Smooth muscle cell of trachea (primary cell): ENCODE measurements at places on chromosomes 2 and 18. TPM values are rescaled to one million over a fixed set of nuclear protein-coding genes. Genes with fewer than 3 reads are reported as not detected.

The ITGB1BP1 gene
- 55.9 and 62.1 TPM in 2 replicates for total RNA-seq

The CCDC102B gene
- total RNA-seq, result 18.2 and 51.8 TPM in 2 replicates

The FLACC1 gene
- total RNA-seq, result 1.3 and 2.0 TPM in 2 replicates

The GPR75 gene
- 1.3 and 1.5 TPM in 2 replicates for total RNA-seq

The ZNF396 gene
- total RNA-seq, result 2.8 and 3.0 TPM in 2 replicates

The GALNT3 gene
- 0.33 and 0.58 TPM in 2 replicates for total RNA-seq

The MYO1B gene
- total RNA-seq, result 104 and 109 TPM in 2 replicates

The SKOR2 gene
- total RNA-seq, result not detected in 2 replicates

The CTIF gene
- 15.9 and 33.1 TPM in 2 replicates for total RNA-seq

The GAD1 gene
- total RNA-seq, result 0.33 TPM in 1 of 2 replicates, not detected in the other

The MDH1B gene
- 0.99 and 1.2 TPM in 2 replicates for total RNA-seq

The PMAIP1 gene
- total RNA-seq, result 8.6 and 11.3 TPM in 2 replicates

The PARD3B gene
- total RNA-seq, result 15.7 and 23.5 TPM in 2 replicates

The SUPT7L gene
- total RNA-seq, result 14.9 and 22.8 TPM in 2 replicates

The TTN gene
- 0.50 and 3.8 TPM in 2 replicates for total RNA-seq

The ZNF892 gene
- total RNA-seq, result 6.3 and 7.9 TPM in 2 replicates

The SEH1L gene
- total RNA-seq, result 40.9 and 59.1 TPM in 2 replicates

The NEURL3 gene
- total RNA-seq, result 0.17 TPM in 1 of 2 replicates, not detected in the other

The VRK2 gene
- 21.5 and 37.2 TPM in 2 replicates for total RNA-seq

The LINC00305 gene
- not detected in 2 replicates for total RNA-seq

The DAW1 gene
- total RNA-seq, result 0.17 and 0.29 TPM in 2 replicates

The TTC21B gene
- total RNA-seq, result 28.9 and 30.6 TPM in 2 replicates

The ARHGAP28 gene
- total RNA-seq, result 13.4 and 21.5 TPM in 2 replicates

The RBM44 gene
- total RNA-seq, result 0.17 and 0.58 TPM in 2 replicates

The MARCHF4 gene
- 1.5 TPM in 2 replicates for total RNA-seq

The COL4A4 gene
- 0.50 and 0.87 TPM in 2 replicates for total RNA-seq

The PPP1R1C gene
- total RNA-seq, result 0.33 and 2.2 TPM in 2 replicates

The GALNT5 gene
- total RNA-seq, result 62.3 and 81.0 TPM in 2 replicates

The MC5R gene
- total RNA-seq, result not detected in 2 replicates

The FBXO36 gene
- total RNA-seq, result 2.5 and 4.9 TPM in 2 replicates

The GAREM2 gene
- total RNA-seq, result 1.3 TPM in 2 replicates

The AQP12A gene
- not detected in 2 replicates for total RNA-seq

The OTOF gene
- not detected in 2 replicates for total RNA-seq
